ENCODE measurements at places on chromosomes 5 and 9. TPM values are rescaled to one million over a fixed set of nuclear protein-coding genes. Genes with fewer than 3 reads are reported as not detected.

DNA sequence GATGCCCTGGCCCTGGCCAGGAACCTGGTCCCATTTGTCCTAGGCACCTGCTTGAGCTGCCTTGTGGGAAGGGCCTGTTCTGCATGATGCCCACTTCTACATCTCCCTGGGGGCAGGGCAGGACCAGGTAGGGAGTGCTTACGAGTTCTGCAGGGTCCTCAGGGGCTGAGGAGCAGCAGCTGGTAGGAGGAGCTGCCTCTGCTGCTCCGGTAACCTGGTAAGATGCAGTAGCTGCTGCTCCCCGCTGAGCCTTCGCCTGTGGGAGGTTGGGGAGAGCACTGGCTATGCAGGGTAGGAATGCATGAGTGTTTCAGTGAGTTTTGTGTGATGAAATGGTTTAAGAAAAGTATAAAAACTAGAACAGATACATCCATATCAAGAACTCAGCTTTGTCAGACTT, 13.6 kb downstream of the LRRC8A start:
- no peak overlapping the region for H3K4me3 ChIP-seq
- no peak for DNase-seq
- peaks cover 22% of the 10 kb centered on the region for H3K4me1 ChIP-seq
- no peaks in the 10 kb centered on the region for H3K27me3 ChIP-seq
- H3K36me3 ChIP-seq, result peaks cover 57% of the 10 kb centered on the region

DNA sequence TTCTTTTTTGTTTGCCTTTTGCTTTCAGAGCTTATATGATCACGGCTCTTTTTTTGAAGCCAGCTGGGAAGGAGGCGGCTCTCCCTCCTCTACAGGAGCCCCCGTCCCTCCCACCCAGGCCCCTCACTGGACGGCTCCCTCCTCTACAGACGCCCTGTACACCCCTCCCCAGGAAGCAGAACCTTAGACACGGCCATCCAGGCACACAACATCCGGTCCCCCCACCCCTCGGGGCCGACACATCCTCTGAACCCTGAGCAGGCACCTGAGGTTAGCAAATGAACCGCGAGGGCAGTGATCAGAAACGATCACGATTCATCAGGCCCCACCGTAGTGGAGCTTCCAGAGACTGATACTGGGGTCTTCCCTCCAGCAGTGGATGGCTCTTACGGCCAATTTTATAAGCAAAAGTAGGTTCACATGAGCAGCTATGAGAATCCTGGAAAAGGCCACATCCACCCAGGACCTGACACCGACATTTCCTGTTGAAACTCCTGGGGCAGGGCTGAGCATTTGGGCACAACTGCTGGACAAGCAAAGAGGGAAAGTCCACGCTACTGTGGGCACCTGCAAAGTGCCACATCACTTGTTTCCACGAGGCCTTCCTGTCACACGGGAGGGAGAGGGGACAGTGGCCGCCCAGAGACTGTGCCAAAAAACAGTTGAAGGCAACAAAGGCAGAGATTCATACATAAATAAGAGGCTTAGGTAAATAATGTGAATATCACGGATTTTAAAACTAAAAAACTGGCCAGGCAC, 78.9 kb downstream of the SEMA4D start:
- H3K27ac ChIP-seq, result peak overlapping the region; percentile 15
- DNase-seq, result no peak
- peaks cover 7% of the 10 kb centered on the region for H3K4me1 ChIP-seq
- no peaks in the 10 kb centered on the region for H3K27me3 ChIP-seq
- H3K36me3 ChIP-seq, result peaks cover 5% of the 10 kb centered on the region

The PCDHB5 gene
- 3.1 TPM for total RNA-seq

GRCh38 chr5:174145091-174145490, 99.6 kb downstream of the NSG2 start:
- H3K4me1 ChIP-seq, result no peaks in the 10 kb centered on the region
- H3K27ac ChIP-seq, result no peak overlapping the region
- H3K27me3 ChIP-seq, result peaks cover 2% of the 10 kb centered on the region

The MELK gene
- total RNA-seq, result 8.9 TPM

DNA sequence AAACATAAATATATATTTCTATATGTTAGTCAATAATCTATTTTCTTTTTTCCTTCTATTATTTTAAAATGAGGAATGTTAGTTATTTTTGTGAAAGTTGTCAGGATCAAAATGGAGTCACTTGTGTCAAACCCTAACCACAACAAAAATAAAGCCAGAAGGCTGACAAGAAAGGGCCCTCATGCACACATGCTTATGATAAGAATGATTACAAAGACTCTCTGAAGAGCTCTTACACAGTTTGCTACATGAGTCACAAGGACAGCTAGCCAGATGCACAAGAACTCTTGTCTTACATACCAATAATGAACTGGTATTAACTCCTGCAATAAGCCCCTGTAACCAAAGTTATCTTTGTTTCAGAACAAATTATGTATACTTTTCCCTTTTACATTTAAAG, 64.7 kb downstream of the GGTA1 start:
- H3K36me3 ChIP-seq, result no peaks in the 10 kb centered on the region
- no peaks in the 10 kb centered on the region for H3K27me3 ChIP-seq
- H3K4me3 ChIP-seq, result no peak overlapping the region
- H3K4me1 ChIP-seq, result no peaks in the 10 kb centered on the region
- DNase-seq, result no peak

The CER1 gene
- 0.22 TPM for total RNA-seq

GRCh38 chr5:176562189-176562588, 13.0 kb downstream of the CDHR2 start:
- no peak for DNase-seq
- no peak overlapping the region for H3K4me3 ChIP-seq
- H3K36me3 ChIP-seq, result no peaks in the 10 kb centered on the region
- H3K4me1 ChIP-seq, result no peaks in the 10 kb centered on the region
- no peak overlapping the region for H3K27ac ChIP-seq

DNA sequence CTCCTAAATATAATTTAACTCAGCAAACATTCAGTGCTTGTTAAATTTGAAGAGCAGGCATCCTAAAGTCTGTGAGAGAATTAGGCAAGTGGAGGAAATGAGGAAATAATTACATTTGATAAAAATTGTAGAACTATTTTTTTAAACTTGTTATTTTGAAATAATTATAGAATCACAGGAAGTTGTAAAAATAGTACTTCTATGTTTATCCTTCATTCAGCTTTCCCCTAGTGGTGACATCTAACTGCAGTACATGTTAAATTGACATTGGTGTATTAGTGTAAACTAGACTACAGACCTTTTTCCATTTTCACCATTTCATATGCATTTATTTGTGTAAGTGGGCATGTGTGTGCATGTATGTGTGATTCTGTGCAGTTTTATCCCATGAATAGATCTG, 51.6 kb downstream of the F2RL2 start:
- H3K4me3 ChIP-seq, result no peak overlapping the region
- no peak for DNase-seq
- H3K27ac ChIP-seq, result no peak overlapping the region
- no peaks in the 10 kb centered on the region for H3K27me3 ChIP-seq
- H3K36me3 ChIP-seq, result no peaks in the 10 kb centered on the region
- no peaks in the 10 kb centered on the region for H3K4me1 ChIP-seq

GRCh38 chr5:88964831-88965230, 81.8 kb upstream of the MEF2C start:
- no peaks in the 10 kb centered on the region for H3K36me3 ChIP-seq
- H3K27ac ChIP-seq, result no peak overlapping the region
- H3K4me1 ChIP-seq, result no peaks in the 10 kb centered on the region
- no peaks in the 10 kb centered on the region for H3K27me3 ChIP-seq
- no peak for DNase-seq
- H3K4me3 ChIP-seq, result no peak overlapping the region

The ADGRD2 gene
- total RNA-seq, result not detected

The FOXD4L3 gene
- not detected for total RNA-seq

The PCDHGC4 gene
- 1.8 TPM for total RNA-seq

The FBXL7 gene
- 9.0 TPM for total RNA-seq

- no peaks in the 10 kb centered on the region for H3K36me3 ChIP-seq
- H3K4me3 ChIP-seq, result no peak overlapping the region
- no peaks in the 10 kb centered on the region for H3K27me3 ChIP-seq
- DNase-seq, result no peak
Observed at GRCh38 chr5:157069949-157070348, 11.0 kb upstream of the HAVCR1 start.

The FCHSD1 gene
- 9.1 TPM for total RNA-seq

- H3K27ac ChIP-seq, result no peak overlapping the region
- no peaks in the 10 kb centered on the region for H3K36me3 ChIP-seq
- peaks cover 3% of the 10 kb centered on the region for H3K27me3 ChIP-seq
- H3K4me3 ChIP-seq, result no peak overlapping the region
- H3K4me1 ChIP-seq, result peaks cover 8% of the 10 kb centered on the region
Observed at GRCh38 chr5:171743436-171744076, 42.1 kb upstream of the SMIM23 start.

The ZDHHC21 gene
- 11.1 TPM for total RNA-seq

DNA sequence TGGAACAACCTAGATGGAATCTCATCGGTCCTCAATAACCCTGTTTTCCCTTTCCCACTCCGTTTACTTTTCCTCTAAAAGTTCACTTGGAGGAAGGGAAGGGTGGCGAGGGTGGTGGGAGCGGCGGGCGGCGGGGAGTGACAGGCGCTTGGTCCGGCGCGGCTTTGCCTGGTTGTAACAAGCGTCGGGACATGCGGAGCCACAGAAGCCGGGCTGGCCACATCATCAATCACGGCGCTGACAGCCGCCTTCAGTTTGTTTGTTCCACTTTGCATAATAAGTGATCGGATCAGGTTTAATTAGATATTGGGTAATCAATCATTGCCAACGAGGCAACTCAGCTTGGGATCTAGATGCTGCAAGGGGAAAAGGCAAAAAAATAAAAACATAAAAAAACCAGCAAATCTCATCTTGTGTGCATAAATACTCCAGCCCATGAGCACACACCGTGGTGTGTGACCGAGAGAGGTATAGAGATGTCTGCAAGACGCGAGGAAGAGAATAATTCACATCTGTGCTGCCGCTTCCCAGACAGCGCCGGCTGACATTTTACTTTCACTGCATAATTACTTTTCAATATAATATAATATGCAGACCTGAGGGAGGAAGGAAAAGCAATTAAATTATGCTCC, 396.2 kb upstream of the IRX4 start:
- no peaks in the 10 kb centered on the region for H3K4me1 ChIP-seq
- H3K36me3 ChIP-seq, result no peaks in the 10 kb centered on the region
- peak; percentile 40 for DNase-seq
- H3K27me3 ChIP-seq, result peaks cover 2% of the 10 kb centered on the region
- no peak overlapping the region for H3K4me3 ChIP-seq

The SOHLH1 gene
- not detected for total RNA-seq

DNA sequence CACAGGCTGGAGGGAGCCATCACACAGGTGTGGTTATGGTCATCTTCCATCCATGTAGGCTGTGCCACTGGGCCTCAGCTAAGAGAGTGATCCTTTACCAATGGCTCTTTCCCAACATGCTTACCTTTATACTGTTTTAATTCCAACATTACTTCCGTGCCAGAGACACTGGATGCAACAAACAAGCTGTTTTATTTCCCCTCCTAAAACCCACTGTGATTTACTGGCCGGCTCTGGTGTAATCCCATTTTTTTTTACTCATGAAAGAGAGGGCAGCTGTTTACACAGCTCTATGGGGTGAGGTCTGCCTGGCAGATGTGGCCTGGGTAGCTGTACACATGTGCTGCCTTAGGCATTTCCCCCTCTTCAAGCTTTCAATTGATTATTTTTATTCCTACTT, 58.5 kb downstream of the MACROH2A1 start:
- H3K4me1 ChIP-seq, result peaks cover 37% of the 10 kb centered on the region
- no peak overlapping the region for H3K27ac ChIP-seq
- H3K36me3 ChIP-seq, result peaks cover 97% of the 10 kb centered on the region
- H3K4me3 ChIP-seq, result no peak overlapping the region

The RALGDS gene
- total RNA-seq, result 50.5 TPM

The SEC61B gene
- 113 TPM for total RNA-seq

- H3K4me3 ChIP-seq, result no peak overlapping the region
- H3K4me1 ChIP-seq, result peaks cover 56% of the 10 kb centered on the region
- peak; percentile 77 for DNase-seq
- no peaks in the 10 kb centered on the region for H3K27me3 ChIP-seq
Observed at GRCh38 chr9:130185490-130186031, 13.4 kb downstream of the NCS1 start.

All from muscle of leg (tissue), 16 donors.